Lung (tissue), 17 donors: ENCODE measurements at places on chromosomes 2 and 18. TPM values are rescaled to one million over a fixed set of nuclear protein-coding genes. Genes with fewer than 3 reads are reported as not detected.

EPHA4 gene
- total RNA-seq = 28.8 TPM

SH3BP4 gene
- total RNA-seq = 20.6 TPM

SGPP2 gene
- total RNA-seq = 6.5 TPM

WNT6 gene
- total RNA-seq = 0.54 TPM

SAG gene
- 0.46 TPM for total RNA-seq

CCDC102B gene
- total RNA-seq = 30.4 TPM

RAB6D gene
- 0.09 TPM for total RNA-seq

METAP1D gene
- 17.8 TPM for total RNA-seq

C2orf42 gene
- total RNA-seq = 11.5 TPM

DNAJC5G gene
- total RNA-seq = not detected

SPATS2L gene
- 96.8 TPM for total RNA-seq

SF3B6 gene
- total RNA-seq = 56.1 TPM

CAPN13 gene
- 31.6 TPM for total RNA-seq

GRCh38 chr2:158921599-158922408 lies 46.6 kb upstream of the TANC1 start:
- H3K36me3 ChIP-seq = no peaks in the 10 kb centered on the region
- no peaks in the 10 kb centered on the region for H3K27me3 ChIP-seq
- no peak overlapping the region for H3K4me3 ChIP-seq
- no peak for DNase-seq

GRCh38 chr2:71801969-71802368 lies 345.7 kb downstream of the CYP26B1 start:
- no peak overlapping the region for H3K27ac ChIP-seq
- H3K27me3 ChIP-seq = no peaks in the 10 kb centered on the region
- no peak overlapping the region for H3K4me3 ChIP-seq
- peak; percentile 83 for DNase-seq

DNA sequence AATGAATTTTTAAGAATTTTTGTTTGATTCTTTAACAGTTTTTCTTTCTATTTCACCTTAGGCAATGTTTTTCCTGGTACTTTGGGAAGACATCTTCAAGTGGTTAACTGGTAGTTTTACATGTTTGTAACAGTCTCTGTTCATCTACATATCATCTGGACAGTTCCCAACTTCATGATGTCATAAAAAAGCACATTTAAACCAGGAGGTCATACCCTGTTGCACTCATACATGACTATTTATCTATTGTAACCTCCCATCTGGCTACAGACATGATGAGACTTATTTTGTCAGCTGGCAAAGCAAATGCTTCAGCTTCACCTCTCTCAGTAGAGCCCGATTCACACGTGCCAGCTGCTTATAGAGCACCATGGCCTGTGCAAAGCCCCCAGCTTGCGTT lies 99.8 kb upstream of the YPEL5 start:
- no peaks in the 10 kb centered on the region for H3K27me3 ChIP-seq
- H3K27ac ChIP-seq = no peak overlapping the region
- no peaks in the 10 kb centered on the region for H3K4me1 ChIP-seq
- no peaks in the 10 kb centered on the region for H3K36me3 ChIP-seq
- no peak overlapping the region for H3K4me3 ChIP-seq
- no peak for DNase-seq

DNA sequence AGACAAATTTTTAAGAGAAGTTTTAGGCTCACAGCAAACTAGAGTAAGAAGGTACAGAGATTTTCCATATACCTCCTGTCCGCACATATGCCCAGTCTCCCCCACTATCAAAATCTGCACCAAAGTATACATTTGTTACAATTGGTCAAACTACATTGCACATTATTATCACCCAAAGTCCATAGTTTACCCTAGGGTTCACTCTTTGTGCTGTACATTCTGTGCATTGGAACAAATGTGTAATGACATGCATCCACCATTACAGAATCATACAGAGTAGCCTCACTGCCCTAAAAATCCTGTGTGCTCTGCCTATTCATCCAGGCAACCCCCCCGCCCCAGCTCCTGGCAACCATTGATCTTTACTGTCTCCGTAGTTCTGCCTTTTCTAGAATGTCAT lies 61.7 kb upstream of the SPRED2 start:
- no peak overlapping the region for H3K4me3 ChIP-seq
- DNase-seq = no peak
- no peaks in the 10 kb centered on the region for H3K4me1 ChIP-seq
- no peaks in the 10 kb centered on the region for H3K36me3 ChIP-seq

DNA sequence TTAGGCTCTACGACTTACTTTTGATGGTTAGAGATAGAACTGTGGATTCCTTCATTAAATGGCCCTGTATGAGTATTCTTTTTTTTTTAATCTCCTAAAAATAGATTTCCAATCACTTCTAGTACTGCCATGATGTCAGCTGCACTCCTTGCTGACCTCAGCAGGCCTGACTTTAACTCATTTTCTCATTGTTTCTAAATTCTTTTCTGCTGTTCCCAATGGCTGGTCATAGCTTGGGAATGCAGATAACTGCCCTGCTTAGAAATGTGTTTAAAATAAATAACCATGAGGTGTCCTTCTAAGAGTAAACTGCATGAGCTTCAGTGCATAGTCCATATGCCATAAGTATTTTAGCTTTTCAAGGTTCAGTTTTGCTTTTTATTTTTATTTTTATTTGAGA lies 15.7 kb downstream of the CCDC85A start:
- no peaks in the 10 kb centered on the region for H3K36me3 ChIP-seq
- no peak for DNase-seq
- no peak overlapping the region for H3K27ac ChIP-seq
- no peaks in the 10 kb centered on the region for H3K4me1 ChIP-seq

- no peak overlapping the region for H3K27ac ChIP-seq
- DNase-seq = no peak
- H3K36me3 ChIP-seq = no peaks in the 10 kb centered on the region
- no peak overlapping the region for H3K4me3 ChIP-seq
Observed at GRCh38 chr18:54086863-54087262, 137.6 kb downstream of the MBD2 start.

- no peak overlapping the region for H3K27ac ChIP-seq
- peaks cover 7% of the 10 kb centered on the region for H3K36me3 ChIP-seq
- DNase-seq = no peak
- H3K27me3 ChIP-seq = no peaks in the 10 kb centered on the region
- H3K4me3 ChIP-seq = no peak overlapping the region
Observed at GRCh38 chr2:231295363-231295655, 96.9 kb downstream of the ARMC9 start.

- no peaks in the 10 kb centered on the region for H3K36me3 ChIP-seq
- H3K27me3 ChIP-seq = no peaks in the 10 kb centered on the region
- DNase-seq = no peak
- H3K27ac ChIP-seq = no peak overlapping the region
Observed at GRCh38 chr2:167271932-167272331, 383.7 kb downstream of the XIRP2 start.

GRCh38 chr2:68907920-68908253 lies 36.7 kb upstream of the BMP10 start:
- no peaks in the 10 kb centered on the region for H3K4me1 ChIP-seq
- no peaks in the 10 kb centered on the region for H3K27me3 ChIP-seq
- DNase-seq = no peak
- H3K36me3 ChIP-seq = no peaks in the 10 kb centered on the region

GRCh38 chr2:30332791-30333453 lies 101.6 kb downstream of the LBH start:
- H3K4me1 ChIP-seq = peaks cover 5% of the 10 kb centered on the region
- no peak overlapping the region for H3K4me3 ChIP-seq
- no peaks in the 10 kb centered on the region for H3K27me3 ChIP-seq
- no peaks in the 10 kb centered on the region for H3K36me3 ChIP-seq

GRCh38 chr2:6866982-6867381 lies 1.3 kb upstream of the CMPK2 start:
- peaks cover 3% of the 10 kb centered on the region for H3K36me3 ChIP-seq
- no peak for DNase-seq
- H3K4me3 ChIP-seq = no peak overlapping the region
- H3K27me3 ChIP-seq = no peaks in the 10 kb centered on the region
- no peak overlapping the region for H3K27ac ChIP-seq
- H3K4me1 ChIP-seq = peaks cover 5% of the 10 kb centered on the region

DNA sequence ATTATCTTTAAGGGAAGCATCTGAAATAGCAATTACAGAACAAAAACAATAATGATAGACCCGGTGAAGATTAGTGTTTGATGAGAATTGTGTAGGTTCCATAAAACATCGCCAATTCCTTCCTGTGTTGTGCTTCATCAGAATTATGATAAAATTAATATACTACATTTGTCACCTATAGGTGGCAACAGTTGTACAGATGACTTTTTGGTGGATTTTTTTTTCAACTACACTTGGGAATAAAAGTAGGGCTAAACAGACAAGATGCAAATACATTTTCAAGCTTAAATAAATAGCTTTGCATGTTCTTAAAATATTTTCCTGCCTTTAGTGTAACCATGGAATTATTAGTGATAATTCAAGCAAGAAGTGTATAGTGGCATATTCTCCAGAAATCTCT lies 7.0 kb upstream of the LYPD1 start:
- no peak overlapping the region for H3K27ac ChIP-seq
- no peaks in the 10 kb centered on the region for H3K36me3 ChIP-seq
- no peaks in the 10 kb centered on the region for H3K4me1 ChIP-seq
- peak; percentile 15 for DNase-seq
- no peak overlapping the region for H3K4me3 ChIP-seq

GRCh38 chr2:100742277-100743254 lies 77.4 kb upstream of the NPAS2 start:
- H3K27me3 ChIP-seq = no peaks in the 10 kb centered on the region
- DNase-seq = peak; percentile 83
- peak overlapping the region; percentile 71 for H3K27ac ChIP-seq
- H3K36me3 ChIP-seq = no peaks in the 10 kb centered on the region

DNA sequence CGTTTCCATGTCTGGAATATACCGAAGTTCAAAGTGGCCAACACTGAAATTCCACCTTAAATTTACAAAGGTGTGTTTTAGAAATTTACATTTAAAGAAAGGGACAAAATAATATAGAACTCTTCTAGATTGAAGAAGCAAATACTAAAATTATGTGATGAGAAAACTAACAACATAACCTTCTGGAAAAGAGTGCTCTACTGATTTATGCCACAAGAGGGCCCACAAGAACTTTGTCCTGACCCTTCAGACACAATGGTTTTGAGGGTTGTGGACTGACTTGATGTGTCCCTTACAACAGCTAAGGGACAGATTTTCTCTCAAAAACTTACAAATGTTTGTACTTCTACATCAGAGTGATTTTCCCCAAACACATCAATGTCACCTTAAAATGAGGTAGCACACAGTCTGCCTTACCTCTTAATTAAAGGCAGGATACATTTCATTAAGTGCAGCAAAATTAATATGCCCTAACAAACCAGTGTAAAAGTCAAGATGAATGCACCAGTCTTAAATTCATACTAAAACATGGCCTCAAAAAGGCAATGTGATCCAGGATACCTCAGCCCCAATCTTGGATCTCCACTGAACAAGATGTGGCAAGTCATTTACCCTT lies 36.2 kb downstream of the EIF2AK3 start:
- H3K36me3 ChIP-seq = peaks cover 26% of the 10 kb centered on the region
- no peak overlapping the region for H3K4me3 ChIP-seq
- peak; percentile 49 for DNase-seq

GRCh38 chr2:235868224-235868623 lies 300.0 kb downstream of the GBX2 start:
- no peak overlapping the region for H3K27ac ChIP-seq
- H3K4me3 ChIP-seq = no peak overlapping the region
- no peaks in the 10 kb centered on the region for H3K36me3 ChIP-seq
- no peaks in the 10 kb centered on the region for H3K27me3 ChIP-seq

GRCh38 chr2:204692790-204693189 lies 147.5 kb downstream of the PARD3B start:
- no peak for DNase-seq
- H3K4me3 ChIP-seq = no peak overlapping the region

DNA sequence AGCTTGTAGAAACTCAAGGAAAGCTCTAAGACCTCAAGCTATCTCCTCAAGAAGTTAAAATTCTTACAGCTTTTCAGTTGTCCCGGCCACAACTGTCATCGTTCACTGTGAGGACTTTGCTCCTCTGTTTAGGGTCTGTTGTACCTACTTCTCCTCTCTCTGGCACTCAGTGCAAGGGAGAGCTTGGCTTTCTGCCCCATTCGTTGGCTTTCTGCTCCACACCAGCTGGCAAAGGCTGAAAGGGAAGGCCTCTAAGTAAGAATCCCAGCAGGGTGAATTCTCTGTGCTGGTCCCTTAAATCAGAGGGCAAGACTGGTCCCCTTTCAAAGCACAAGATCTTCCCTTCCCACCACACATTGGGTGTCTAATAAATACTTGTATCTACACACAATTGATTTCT lies 17.3 kb downstream of the ZBTB7C start:
- H3K27me3 ChIP-seq = no peaks in the 10 kb centered on the region
- no peaks in the 10 kb centered on the region for H3K36me3 ChIP-seq
- no peak overlapping the region for H3K27ac ChIP-seq
- no peaks in the 10 kb centered on the region for H3K4me1 ChIP-seq
- H3K4me3 ChIP-seq = no peak overlapping the region

DNA sequence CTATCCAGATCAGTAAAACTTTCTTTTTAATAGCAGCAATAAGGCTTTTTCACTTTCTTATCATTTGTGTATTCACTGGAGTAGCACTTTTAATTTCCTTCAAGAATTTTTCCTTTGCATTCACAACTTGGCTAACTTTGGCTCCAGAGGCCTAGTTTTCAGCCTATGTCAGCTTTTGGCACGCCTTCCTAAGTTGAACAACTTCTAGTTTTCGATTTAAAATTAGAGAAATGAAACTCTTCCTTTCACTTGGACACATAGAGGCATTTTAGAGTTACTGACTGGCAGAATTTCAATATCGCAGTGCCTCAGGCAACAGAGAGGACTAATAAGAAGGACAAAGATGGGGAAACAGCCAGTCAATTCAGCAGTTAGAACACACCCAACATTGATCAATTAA lies 577.4 kb downstream of the DSC3 start:
- H3K4me1 ChIP-seq = peaks cover 3% of the 10 kb centered on the region
- no peaks in the 10 kb centered on the region for H3K36me3 ChIP-seq
- DNase-seq = peak; percentile 13
- H3K4me3 ChIP-seq = no peak overlapping the region
- no peaks in the 10 kb centered on the region for H3K27me3 ChIP-seq

GRCh38 chr2:74979844-74980243 lies 21.4 kb downstream of the POLE4 start:
- no peak overlapping the region for H3K27ac ChIP-seq
- peaks cover 3% of the 10 kb centered on the region for H3K36me3 ChIP-seq
- no peak for DNase-seq
- no peaks in the 10 kb centered on the region for H3K4me1 ChIP-seq
- H3K4me3 ChIP-seq = no peak overlapping the region

- no peaks in the 10 kb centered on the region for H3K27me3 ChIP-seq
- DNase-seq = peak; percentile 67
- H3K36me3 ChIP-seq = no peaks in the 10 kb centered on the region
- no peak overlapping the region for H3K27ac ChIP-seq
Observed at GRCh38 chr2:151150331-151151320, 111.0 kb downstream of the RBM43 start.
